ENCODE measurements at places on chromosomes 4 and X. TPM values are rescaled to one million over a fixed set of nuclear protein-coding genes. Genes with fewer than 3 reads are reported as not detected.

GPR173 gene
- not detected for total RNA-seq

NUP62CL gene
- total RNA-seq = 0.92 TPM

- no peak for DNase-seq
These were observed 46.3 kb downstream of the RASSF6 start for GRCh38 chr4:73573794-73574528.

- DNase-seq = no peak
These were observed 66.0 kb downstream of the AASDH start for GRCh38 chr4:56321251-56321650.

- no peak for DNase-seq
These were observed 37.0 kb upstream of the GPRIN3 start for GRCh38 chr4:89344571-89344970.
